ENCODE measurements at places on chromosomes 5 and 9.
A peak's percentile ranks its signal among the peaks of the same experiment; 100 is the strongest.

DNA sequence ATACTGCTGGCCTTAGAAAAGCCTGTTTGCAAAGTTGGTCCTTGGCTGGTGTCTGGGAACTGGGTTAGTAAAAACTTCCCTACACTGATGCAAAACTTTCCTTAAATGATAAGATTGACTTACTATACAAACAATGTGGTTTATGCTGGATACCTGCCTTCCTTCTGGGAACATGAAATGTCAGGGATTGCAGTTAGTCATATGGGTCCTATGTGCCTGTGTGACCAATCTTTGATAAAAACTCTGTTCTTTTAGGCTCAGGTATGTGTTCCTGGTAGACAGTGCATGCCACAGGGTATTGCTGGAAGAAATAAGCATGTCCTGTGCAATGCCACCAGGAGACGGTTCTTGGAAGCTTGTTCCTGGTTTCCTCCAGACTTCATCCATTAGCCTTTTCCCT, 173.3 kb downstream of the RMI1 start:
- no peak for DNase-seq

GRCh38 chr9:29214154-29214689, 1640.9 kb upstream of the C9orf72 start:
- peak; percentile 81 for DNase-seq

DNA sequence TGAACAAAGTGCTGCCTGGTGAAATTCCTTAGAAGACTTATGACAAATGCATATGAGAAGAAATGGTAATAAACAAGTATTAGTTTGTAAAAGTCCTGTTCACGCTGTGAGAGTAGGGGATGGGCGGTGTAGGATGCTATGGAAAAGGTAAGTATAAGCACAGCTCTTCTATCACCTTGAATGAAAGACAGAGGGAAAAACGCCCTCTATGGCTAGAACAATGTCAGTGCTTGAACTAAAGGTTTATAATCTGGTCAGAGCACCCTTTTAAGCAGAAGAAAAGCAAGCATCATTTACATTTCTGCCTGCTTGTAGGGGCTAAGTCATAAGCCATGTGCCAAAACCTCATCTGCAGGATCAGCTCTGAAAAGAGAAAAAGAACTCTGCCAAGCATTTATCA, 115.2 kb downstream of the LHFPL2 start:
- no peak for DNase-seq

DNA sequence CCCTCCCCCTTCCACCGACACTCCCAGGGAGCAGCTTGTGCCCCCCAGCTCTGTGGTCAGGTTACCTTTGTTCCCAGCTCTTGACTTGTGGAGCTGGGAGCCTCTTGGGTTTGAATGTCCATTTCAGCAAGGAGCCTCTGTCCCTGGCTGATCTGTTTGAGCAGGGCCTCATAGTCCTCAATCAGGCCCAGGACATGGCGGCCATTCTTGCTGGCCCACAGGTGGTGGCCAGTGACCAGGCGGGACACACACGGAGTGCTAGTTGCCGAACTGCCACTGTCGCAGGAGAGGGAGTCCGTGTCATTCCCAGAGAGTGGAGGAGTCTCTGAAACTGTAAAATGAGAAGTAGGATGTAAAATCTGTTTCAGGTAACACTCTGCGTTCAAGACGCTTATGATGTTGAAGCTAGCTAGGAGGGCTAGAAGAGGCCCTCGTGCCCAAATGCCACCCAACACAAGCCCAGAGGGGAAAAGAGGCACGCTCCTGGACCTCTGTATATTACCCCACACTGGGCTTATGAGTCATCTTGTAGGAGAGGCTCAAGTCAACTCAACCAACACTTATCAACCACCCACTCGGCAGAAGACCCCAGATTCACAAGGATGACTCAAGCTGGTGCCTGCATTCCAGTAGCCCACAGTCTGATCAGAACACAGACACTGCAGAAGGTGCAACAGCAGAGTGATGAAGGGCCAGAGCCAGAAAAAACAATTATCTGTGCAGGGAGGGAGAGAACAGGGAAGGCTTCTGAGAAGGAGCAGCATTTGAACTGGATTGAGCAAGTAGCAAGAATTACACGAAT, 177.0 kb downstream of the CDK5RAP2 start:
- DNase-seq, result no peak

GRCh38 chr9:117927354-117927753, 223.2 kb downstream of the TLR4 start:
- peak; percentile 1 for DNase-seq

DNA sequence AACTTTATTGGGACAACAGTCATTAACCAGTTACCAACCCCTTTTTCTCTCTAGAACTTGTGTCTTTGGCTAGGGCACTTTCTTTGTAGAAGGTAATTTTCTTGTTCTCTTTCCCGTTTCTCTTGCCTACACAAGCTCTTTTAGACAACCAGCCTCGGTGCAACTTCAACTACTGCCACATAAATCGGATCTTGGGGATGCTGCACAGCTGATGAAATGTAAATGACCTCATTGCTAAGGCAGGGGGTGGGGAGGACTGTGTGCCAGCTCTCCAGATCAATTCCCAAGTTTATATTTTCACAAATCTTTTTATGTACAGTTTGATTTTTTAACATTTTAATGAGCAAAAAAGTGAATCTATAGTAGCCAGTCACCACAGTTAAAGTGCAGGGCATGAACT, 157.6 kb downstream of the DENND1A start:
- no peak for DNase-seq
